ENCODE measurements at places on chromosomes 4 and X.

DNA sequence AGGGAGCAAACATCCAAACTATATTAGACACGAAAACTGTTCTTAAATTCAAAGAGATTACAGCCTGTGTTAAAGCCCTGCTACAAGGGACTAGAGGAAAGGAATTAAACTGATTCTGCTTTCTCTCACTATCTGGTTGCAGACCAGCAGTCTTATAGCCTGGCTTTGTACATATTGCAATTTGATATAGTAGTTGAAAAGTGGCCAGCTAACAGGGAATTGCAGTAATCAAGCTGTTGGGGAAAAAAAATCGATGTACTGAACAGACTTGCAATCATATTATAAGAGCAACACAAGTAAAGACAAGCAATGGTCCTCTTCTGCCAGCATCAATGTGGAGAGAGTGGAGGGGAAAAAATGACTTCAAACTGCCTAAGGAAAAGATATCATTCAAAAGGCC is 364.4 kb upstream of the EPHA5 start:
- no peak for DNase-seq

GRCh38 chr4:42284030-42284429 is 113.3 kb upstream of the SHISA3 start:
- DNase-seq: no peak

- DNase-seq: no peak
Measured at GRCh38 chr4:38237139-38237538, 276.9 kb downstream of the PTTG2 start.

DNA sequence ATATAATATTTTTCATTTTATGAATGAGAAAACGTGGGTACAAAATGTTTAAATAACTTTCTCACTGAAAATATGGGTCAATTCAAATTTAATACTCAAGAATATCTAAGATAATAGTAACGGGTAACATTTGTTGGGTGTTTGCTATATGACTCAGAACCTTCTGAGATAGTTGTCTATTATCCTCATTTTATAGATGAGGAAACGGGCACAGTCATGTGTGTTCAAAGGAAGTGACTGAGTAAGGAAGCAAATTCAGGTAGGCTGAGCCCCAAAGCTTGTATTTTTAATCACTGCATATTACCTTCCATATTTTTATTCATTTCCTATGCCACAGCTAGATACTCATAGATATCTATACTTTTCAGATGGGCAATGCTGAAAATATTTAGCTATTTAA is 12.2 kb upstream of the CAMK2D start:
- no peak for DNase-seq

- DNase-seq: no peak
Measured at GRCh38 chr4:7554905-7555304, 120.2 kb upstream of the PSAPL1 start.

- no peak for DNase-seq
Measured at GRCh38 chr4:89949782-89950387, 55.2 kb downstream of the MMRN1 start.

DNA sequence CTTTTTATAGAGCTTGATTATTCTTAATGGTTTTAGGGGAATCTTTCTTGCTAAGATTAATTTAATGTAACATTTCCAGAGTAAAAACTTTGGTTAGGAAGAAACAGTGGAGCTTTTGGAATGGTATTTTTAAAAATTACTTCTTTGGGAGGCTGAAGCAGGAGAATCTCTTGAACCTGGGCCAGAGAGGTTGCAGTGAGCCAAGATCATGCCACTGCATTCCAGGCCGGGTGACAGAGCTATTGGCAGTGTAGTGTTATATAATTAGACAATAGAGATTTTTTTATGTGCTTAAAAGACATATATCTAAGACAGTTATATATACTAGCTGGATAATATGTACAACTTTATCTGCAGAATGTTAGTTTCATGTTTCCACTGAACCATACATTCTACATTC is 585.6 kb downstream of the ADGRL3 start:
- no peak for DNase-seq

DNA sequence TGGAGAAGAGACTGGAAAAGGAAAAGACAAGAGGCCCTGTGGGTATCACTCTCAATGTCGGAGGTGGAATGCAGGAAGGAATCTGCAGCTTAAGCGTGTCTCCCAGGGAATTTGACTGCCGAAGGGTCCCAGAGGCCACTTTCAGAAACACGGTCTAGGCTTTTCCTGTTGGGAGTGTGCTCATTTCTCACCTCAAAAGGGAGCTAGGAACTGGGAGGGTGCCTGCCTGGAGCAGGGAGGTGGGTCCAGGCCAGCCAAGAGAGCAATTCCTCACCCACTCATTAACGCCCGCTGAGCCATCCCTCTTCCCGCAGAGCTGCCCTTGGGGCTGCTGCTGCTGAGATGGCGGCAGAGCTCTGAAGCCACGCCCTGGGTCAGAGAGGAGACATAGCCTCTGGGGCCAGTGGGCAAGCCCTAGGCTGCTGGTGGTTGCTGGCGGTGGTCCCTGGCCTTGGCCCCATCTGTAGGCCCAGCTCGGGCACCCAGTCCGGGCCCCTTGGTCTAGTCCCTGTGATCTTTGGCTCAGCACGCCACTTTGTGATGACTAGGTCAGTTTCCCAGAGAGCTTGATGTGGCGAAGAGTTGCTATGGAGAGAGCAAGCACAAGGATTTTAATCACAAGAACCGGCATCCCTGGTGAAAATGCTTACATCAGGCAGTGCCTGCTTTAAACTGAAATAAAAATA is 4.1 kb downstream of the ZNF185 start:
- DNase-seq: no peak

DNA sequence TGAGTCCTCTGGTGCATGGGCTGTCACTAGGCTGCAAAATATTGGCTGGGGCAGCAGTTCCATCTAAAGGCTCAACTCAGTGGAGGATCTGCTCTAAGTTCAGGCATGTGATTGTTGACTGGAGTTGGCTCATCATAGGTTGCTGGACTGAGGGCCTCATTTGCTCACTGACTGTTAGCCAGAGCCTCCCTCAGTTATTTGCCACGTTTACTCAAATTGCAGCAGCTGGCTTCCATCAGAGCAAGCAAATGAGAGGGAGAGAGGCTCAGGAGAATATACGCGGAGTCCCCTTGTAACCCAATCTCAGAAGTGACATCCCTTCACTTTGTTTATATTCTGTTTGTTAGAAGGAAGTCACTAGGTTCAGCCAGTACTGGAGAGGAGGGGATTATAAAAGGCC is 54.1 kb downstream of the BMP3 start:
- DNase-seq: no peak

DNA sequence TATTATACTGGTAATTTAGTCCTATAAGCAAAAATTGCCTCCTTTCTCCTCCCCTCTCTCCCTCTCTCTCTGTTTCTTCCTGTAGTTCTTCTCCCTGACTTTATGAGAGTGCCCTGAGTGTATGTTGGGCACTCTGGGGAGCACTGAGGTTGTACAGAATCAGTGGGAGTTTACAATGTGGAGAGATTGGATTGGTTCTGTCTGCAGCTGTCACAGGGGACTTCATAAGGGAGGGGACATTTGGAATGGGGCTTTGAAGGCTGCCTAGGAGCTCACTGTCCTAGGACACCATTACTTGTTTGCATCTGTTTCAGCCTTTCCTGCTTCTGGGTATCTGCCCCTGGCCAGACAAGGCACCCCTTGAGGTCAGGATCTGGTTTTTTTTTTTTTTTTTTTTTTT is 22.9 kb downstream of the SH3TC1 start:
- no peak for DNase-seq

Measured in stimulated activated CD4-positive, alpha-beta T cell treated with anti-CD3 and anti-CD28 coated beads, TNF-alpha, amount 100 ng/mL, for 24 hours (primary cell).